ENCODE measurements at places on chromosomes 2 and 18. TPM values are rescaled to one million over a fixed set of nuclear protein-coding genes. Genes with fewer than 3 reads are reported as not detected.

GRCh38 chr2:73654175-73654574, 12.0 kb upstream of the NAT8 start:
- no peak for DNase-seq

GRCh38 chr2:102224824-102225739, 38.3 kb downstream of the IL1RL2 start:
- DNase-seq, result no peak

The TRABD2A gene
- 67.6 TPM for total RNA-seq

GRCh38 chr2:111119822-111120252, 877 bp upstream of the BCL2L11 start:
- DNase-seq, result no peak

The NEU2 gene
- not detected for total RNA-seq

- DNase-seq, result no peak
Measured at GRCh38 chr2:6906165-6906741, 11.0 kb upstream of the RNF144A start.

GRCh38 chr2:11582612-11582861, 48.7 kb downstream of the GREB1 start:
- peak; percentile 77 for DNase-seq

DNA sequence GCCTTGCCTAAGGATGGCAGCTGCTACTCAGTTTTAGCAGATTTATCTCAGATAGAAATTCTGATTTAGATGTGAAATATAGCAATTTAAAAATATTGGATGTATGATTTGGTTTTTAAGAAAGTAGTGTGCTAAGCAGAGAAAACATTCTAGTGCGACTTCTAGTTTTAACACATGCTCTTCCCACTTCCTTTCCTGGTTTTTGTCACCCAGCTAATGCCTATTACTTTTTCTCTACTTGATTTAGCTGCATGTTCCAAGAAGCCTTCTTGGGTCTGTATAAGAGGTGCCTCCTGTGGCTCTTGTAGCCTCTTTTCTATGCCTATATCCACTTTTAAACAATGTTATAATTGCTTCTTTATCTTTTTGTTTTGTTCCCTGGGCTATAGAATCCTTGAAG, 53.0 kb downstream of the GPD2 start:
- no peak for DNase-seq

The UCN gene
- total RNA-seq, result 1.8 TPM

DNA sequence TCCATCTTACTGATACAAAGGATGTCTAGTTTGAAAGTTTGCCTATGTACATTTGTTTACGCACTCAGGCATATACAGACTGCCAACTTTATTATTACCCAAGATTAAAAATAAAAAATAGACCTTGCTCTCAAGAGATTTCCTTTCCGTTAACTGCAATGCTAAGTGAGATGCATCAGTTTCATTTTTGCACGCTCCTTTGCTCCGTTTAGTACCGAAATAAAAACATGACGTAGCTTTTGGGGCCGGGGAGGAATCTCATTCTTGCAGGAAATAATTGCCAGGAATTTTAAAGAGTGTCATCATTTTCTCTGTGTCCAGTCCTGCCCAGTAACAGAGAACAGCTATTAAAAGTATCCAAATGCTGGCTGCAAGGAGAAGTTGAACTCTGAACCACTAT, 169.5 kb downstream of the SLC8A1 start:
- DNase-seq, result no peak

The ANKRD29 gene
- total RNA-seq, result 17.6 TPM

The LRRC30 gene
- total RNA-seq, result not detected

GRCh38 chr2:45267062-45267792, 258.0 kb upstream of the SIX2 start:
- no peak for DNase-seq

- no peak for DNase-seq
Measured at GRCh38 chr2:164717000-164717803, 95.9 kb upstream of the GRB14 start.

- no peak for DNase-seq
Measured at GRCh38 chr18:43819873-43820272, 542.6 kb upstream of the SYT4 start.

The SLC16A14 gene
- total RNA-seq, result 11.2 TPM

DNA sequence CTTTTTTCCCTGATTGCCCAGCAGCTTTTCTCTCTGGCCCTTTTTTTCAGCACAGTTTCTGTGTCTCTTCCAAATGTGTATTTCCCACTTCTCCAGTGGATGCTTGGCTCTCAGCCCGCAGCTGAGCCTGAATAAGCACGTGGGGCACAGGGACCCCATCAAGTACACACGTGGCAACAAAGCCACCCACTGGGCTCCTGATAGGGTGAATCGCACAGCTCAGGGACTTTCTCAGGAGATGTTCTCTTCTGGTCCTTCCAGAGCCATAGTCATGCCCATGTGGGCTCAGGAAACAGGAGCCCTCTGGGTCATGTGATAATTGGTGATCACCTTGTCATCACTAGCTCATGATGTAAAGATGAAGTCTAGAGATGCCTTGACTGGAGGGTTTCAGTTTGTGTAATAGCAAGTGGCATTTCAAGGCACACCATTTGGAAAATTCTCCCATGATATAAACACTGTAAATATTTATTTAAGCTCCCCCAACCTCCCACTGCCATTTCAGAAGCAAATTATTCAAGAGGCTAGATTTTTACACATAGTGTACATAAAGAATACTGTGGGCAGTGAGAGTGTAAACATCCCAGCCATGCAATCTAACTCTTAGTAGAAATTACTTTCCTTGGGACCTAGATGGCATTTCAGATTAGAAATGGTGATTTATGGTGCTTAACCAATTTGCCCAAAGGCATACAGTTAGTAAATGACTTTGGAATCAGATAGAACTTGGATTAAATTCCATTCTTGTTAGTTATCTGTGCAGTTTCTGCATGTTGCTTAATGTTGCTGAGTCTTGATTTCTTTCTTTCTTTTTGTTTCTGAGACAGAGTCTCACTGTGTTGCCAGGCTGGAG, 597.5 kb downstream of the SLC4A3 start:
- DNase-seq, result no peak

DNA sequence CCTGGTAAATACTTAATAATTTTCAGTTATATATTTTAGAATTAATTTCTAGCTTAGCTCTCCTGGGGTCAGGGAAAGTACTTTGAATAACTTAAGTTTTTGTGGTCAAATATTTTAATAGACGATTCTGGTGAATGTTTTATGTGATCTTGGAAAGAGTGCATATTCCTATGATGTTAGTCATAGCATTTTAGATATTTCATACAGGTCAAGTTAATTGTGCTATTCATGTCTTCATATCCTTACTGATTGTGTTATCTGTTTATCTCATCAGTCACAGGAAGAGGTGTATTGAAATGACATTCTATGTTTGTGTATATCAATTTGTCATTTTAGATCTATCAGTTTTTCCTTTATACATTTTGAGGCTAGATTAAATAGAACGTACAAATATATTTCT, 576.2 kb downstream of the CPS1 start:
- DNase-seq, result no peak

DNA sequence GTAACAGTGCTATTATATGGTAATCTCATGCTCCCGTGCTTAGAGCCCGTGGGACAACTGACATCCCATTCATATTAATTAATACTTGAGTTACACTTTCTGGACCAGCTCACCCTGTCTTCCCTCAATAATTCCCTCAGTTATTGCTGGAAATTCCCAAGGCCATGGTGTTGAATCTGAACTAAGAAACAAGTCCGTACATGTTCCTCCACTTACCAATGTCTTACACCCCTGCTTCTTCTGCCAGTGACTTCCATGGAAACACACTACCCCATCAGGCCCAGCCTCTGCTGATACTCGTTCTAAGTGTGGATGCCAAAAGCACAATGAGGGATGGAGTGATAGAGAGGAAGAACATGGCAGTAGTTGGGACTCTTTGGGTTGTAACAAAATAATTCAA, 193.7 kb downstream of the RND3 start:
- DNase-seq, result no peak

The AGXT gene
- not detected for total RNA-seq

The ACMSD gene
- total RNA-seq, result not detected

The TMEM198 gene
- 22.7 TPM for total RNA-seq

GRCh38 chr2:126803434-126803775, 95.3 kb upstream of the TEX51 start:
- no peak for DNase-seq

DNA sequence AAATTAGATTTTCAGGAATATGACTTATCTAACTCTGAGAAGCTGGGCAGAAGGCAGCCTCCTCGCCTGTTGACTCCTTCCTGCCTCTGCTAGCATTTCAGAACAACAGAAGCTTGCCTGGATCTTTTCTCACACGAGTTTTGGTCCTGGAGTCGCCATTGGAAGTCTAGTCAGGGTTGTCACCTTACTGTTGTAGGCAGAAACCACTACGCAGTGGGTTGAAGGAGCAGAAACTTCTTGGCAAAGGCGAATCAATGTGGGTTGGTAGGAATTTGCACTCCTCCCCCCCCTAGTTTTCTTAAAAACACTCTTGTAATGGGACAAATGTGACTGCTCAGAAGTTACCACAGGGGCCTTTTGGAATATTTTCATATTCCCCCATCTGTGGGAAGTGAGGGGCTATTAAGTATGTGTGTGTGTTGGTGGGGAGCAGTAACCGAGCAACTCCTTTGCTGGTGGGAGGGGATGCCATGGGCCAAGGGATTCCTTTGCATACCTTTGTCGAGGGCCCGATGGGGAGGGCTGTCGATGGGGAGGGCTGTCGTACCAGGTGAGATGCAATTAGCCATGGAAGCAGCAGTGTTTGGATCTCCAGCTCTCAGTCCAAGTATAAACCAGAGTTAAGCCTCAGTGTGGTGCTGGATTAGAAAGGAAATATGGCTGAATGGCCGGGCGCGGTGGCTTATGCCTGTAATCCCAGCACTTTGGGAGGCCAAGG, 117.4 kb downstream of the FMNL2 start:
- DNase-seq, result no peak

DNA sequence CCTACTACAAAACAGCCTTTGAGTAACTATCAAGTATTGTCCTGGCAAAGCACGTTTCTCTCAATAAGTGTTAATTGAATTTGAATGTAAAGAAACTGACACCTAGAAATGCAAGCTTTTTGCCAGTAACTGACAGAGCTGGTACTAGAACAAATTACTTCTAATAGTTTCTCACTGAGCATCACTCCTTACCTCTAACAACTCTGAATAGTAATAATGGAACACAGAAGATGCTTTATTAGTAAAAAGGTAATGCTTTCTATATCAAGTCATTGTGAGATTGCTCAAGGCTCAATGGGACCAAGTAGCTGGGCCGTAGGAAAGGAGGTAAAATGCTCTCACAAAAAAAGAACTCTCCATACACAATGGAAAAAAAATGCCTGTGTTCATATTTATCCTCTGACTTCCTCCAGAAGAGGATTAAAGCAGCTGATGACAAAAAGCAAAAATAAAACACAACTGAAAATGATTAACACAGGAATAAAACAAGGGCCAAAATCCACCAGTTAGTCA, 11.8 kb downstream of the RASGRP3 start:
- DNase-seq, result no peak

- no peak for DNase-seq
Measured at GRCh38 chr2:172308253-172308935, 119.0 kb upstream of the ITGA6 start.

The ROCK2 gene
- 47.7 TPM for total RNA-seq

The MOGAT1 gene
- total RNA-seq, result not detected

The TNFRSF11A gene
- total RNA-seq, result 9.2 TPM

- no peak for DNase-seq
Measured at GRCh38 chr2:46891956-46892553, 23.6 kb downstream of the MCFD2 start.

The PTPN2 gene
- total RNA-seq, result 36.2 TPM

The DPP4 gene
- total RNA-seq, result 2.0 TPM

The BCL2 gene
- 33.5 TPM for total RNA-seq

The CARF gene
- total RNA-seq, result 11.1 TPM

DNA sequence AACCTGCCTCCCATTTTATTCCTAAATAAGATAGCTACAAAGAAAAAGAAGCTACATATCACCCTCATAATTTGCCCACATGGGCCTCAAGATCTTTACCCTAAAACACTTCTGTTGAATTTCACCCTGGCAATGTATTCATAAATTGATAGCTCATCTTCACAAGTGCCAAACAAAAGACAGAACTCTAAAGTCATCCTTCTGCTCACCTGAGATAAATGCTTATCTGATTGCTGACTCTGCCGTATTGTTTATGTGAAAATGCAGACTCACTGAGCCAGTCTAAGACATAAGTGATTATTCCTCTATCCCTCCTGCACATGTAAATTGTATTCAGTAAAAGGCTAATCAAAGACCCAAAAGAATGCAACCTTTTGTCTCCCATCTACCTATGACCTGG, 2.0 kb downstream of the RDH14 start:
- no peak for DNase-seq

DNA sequence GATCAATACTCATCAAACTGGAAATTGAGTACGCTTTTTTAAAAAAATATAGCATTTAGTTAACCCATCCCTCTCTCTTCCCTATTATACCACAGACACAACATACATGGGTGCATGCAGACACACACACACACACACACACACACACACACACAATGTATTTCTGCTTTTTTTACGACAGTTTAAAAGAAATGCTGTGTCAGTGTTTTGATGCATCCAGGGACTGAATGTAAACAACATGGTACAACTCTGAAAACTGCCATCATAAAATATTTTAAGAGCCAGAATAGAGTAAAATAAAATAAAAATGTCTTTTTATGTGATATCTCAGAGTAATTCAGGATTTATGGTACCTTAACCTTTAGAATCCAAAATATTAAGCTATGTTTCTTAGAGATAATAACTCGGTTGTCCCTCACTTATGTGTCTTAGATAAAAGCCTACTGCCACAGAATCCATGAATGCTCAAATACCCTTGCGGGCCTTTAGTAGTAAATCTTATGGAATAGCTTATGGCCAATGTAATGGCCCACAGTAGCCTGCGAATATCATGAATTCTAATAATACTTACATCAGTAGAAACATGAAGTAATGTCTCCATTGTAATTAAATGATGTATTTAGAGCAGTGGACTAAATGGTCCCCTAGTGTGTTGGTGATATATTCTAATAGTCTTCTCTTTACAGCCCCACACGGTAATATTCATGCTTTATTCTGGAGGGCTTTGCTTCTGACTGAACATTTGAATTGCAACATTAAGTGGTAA, 251.6 kb upstream of the FIGN start:
- no peak for DNase-seq

- no peak for DNase-seq
Measured at GRCh38 chr2:142395291-142395690, 264.5 kb upstream of the LRP1B start.

- DNase-seq, result no peak
Measured at GRCh38 chr18:77822632-77823031, 573.0 kb downstream of the GALR1 start.

- DNase-seq, result no peak
Measured at GRCh38 chr2:182584462-182584861, 131.6 kb upstream of the DNAJC10 start.

- DNase-seq, result no peak
Measured at GRCh38 chr2:239393941-239394340, 6.9 kb downstream of the HDAC4 start.

The CTNNA2 gene
- 0.36 TPM for total RNA-seq

DNA sequence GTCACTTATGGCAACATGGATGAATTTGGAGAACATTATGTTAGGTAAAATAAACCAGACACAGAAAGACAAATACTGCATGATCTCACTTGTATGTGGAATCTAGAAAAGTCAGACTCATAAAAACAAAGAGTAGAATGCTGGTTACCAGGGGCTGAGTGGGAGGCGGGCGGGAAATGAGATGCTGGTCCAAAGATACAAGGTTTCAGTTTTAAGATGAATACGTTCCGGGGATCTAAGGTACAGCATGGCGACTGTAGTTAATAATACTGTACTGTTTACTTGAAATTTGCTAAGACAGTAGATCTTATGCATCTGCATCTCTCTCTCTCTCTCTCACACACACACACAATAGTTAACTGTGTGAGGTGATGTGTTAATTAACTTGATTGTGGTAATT, 14.2 kb downstream of the FAM110C start:
- no peak for DNase-seq

Data from ovary (tissue), 10 donors.